CD4-positive, alpha-beta T cell treated with Interleukin-10 for 1 hour (primary cell): ENCODE measurements at places on chromosomes 3 and 15.

- no peak for DNase-seq
Measured at GRCh38 chr3:110362751-110363150, 708.9 kb upstream of the NECTIN3 start.

DNA sequence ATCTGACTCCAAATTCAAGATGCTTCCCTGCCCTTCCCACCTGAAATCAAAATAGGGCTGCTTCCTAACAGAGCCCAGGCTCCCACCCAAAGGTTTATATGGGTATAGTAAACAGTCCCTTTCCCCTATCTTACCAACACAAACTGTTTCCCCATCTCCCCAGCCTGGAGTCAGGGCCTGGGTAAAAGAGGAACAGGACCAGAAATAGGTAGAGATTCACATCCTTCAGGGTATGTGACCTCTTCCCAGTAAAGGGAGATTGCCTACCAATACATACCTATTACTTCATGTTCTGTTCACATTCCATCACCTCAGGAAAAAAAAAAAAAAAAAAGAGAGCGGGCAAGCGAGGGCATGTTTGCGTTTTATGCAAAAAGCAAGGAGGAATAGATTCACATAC is 9.7 kb upstream of the SHF start:
- no peak for DNase-seq

DNA sequence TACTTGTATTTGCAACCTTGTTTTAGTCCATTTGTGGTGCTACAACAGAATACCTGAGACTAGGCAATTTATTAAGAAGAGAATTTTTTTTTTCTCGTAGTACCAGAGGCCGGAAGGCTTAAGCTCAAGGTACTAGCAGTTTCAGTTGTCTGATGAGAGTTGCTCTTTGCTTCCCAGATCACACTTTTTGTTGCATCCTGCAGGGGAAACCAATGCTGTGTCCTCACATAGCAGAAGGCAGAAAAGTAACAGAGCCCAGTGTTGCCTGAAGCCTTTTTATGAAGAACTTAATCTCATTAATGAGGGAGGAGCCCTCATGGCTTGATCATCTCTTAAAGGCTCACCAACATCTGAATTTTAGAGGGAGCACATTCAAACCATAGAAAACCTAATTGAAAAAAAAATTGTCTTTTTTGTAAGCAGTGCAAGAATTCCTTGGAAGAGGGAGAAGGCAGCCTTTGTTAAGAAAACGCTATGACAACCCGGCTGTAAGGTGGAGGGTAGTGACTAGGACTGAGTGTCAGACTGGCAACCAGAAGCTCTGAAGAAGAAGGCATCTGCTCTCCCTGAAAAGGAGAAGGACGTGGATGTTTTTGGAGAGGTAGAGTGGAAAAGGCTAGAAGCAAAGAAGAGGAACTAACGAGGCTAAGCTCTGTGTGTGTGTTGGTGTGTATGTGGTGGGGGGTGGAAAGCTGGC is 1245.3 kb downstream of the ROBO2 start:
- DNase-seq = no peak

DNA sequence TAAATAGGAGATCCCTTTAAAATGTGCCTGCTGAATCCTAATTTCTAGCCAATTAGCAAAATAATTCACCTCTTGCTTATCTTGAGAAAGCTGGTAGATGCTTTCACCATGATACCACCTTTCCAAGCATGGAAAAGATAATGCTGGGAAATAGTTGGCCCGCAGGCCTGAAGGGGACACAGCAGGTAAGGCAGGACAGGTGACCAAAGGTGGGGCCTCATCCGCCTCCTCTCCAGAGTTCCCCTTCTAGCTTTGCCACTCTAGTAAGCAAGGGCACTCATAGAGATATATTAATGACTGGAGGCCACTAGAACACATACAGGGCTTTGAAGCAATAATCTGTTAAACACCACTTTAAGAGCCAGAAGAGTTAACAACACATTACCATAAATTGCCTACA is 45.5 kb downstream of the SATB1 start:
- no peak for DNase-seq

- DNase-seq = no peak
Measured at GRCh38 chr3:5463991-5464390, 276.5 kb downstream of the EDEM1 start.
